T-cell (primary cell): ENCODE measurements at places on chromosomes 5 and 9. TPM values are rescaled to one million over a fixed set of nuclear protein-coding genes. Genes with fewer than 3 reads are reported as not detected.

CCL28 gene
- total RNA-seq: 14.9 TPM

DNA sequence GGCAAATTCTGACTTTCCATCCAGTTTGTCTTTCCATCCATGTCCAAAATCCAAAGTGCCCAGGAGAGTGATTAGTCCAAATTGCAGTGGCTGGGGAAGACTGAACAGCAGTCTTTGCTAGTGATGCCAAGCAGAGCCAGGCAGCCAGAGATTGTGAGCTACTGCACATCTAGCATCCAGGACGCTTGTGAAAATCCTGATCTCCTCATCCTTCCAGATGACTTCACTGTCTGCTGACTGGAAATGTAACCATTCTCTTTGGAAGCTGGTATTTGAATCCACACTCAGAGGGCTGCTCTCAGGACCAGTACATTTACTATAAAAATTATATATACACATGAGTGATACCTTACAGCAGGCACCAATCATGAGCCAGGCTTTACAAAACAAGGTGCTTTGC, 49.6 kb downstream of the MACROH2A1 start:
- peaks cover 12% of the 10 kb centered on the region for H3K36me3 ChIP-seq
- no peak for DNase-seq
- no peaks in the 10 kb centered on the region for H3K4me1 ChIP-seq
- no peak overlapping the region for H3K4me3 ChIP-seq
- H3K27ac ChIP-seq: no peak overlapping the region

GRCh38 chr9:114742947-114743346, 61.0 kb upstream of the TEX48 start:
- no peak overlapping the region for H3K27ac ChIP-seq
- H3K27me3 ChIP-seq: no peaks in the 10 kb centered on the region
- DNase-seq: no peak
- H3K36me3 ChIP-seq: no peaks in the 10 kb centered on the region
- no peak overlapping the region for H3K4me3 ChIP-seq

ADRB2 gene
- 7.2 TPM for total RNA-seq

NR4A3 gene
- 45.0 TPM for total RNA-seq

IL13 gene
- 0.38 TPM for total RNA-seq

GRCh38 chr9:93589688-93590087, 13.3 kb downstream of the PHF2 start:
- no peaks in the 10 kb centered on the region for H3K27me3 ChIP-seq
- H3K4me3 ChIP-seq: no peak overlapping the region
- DNase-seq: no peak
- H3K36me3 ChIP-seq: no peaks in the 10 kb centered on the region

PPP3R2 gene
- total RNA-seq: not detected

- no peaks in the 10 kb centered on the region for H3K4me1 ChIP-seq
- no peak overlapping the region for H3K27ac ChIP-seq
- DNase-seq: no peak
- no peak overlapping the region for H3K4me3 ChIP-seq
- no peaks in the 10 kb centered on the region for H3K36me3 ChIP-seq
Observed at GRCh38 chr5:81388169-81388568, 5.8 kb downstream of the ACOT12 start.

DNA sequence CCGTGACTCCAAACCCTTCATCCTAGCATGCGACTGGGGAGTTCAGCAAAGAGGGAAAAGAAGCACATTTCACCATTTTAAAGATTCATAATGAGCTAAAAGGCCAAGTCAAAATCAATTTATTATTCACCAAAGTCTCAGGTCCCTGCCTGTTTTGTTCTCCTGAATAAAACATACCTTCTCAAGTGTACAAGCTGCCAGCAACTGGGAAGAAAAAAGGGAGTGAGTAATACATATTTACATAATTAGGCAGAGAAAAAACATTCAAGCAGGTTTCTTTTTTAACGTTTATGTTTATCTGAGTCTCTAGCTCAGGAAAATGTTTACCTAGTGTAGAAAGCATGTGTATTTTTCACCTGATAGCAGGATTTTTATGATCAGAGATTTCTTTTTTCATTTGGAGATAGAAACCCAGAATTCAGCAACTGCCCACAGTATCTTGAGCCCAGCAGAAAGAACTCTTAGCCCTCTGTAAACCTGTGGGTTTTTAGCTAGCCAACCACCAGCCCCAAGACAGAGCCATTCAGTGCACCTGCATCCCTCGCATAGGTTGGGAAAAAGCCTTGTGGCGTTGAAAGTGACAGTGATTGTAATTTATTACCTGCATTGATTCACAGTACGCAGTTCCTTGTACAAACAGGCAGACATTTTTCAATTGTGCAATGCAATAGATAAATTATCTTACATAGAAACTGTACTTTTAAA, 117.9 kb upstream of the GRIA1 start:
- no peak overlapping the region for H3K27ac ChIP-seq
- no peaks in the 10 kb centered on the region for H3K36me3 ChIP-seq
- H3K27me3 ChIP-seq: no peaks in the 10 kb centered on the region
- no peaks in the 10 kb centered on the region for H3K4me1 ChIP-seq

- H3K27ac ChIP-seq: no peak overlapping the region
- no peak overlapping the region for H3K4me3 ChIP-seq
- no peaks in the 10 kb centered on the region for H3K36me3 ChIP-seq
- H3K4me1 ChIP-seq: no peaks in the 10 kb centered on the region
Observed at GRCh38 chr9:96665789-96666188, 10.7 kb upstream of the PRXL2C start.

DNA sequence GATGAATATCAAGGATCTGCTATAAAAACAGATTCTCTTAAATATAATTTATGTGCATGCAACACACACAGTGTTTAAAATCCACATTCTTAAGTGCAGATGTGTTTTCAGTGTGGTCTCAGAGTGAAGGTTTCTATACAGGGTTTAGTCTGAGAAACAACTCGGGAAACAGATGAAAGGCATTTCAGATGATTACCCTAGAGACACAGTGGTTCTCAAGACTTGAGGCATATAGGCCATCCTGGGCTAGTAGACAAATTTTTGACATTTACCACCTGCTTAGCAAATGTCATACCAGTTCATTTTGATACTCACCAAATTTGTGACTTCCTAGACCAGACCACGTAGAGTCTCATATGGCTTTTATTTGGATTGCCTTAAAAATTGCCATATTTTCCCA, 216.5 kb downstream of the ARL15 start:
- H3K36me3 ChIP-seq: no peaks in the 10 kb centered on the region
- no peaks in the 10 kb centered on the region for H3K4me1 ChIP-seq
- H3K4me3 ChIP-seq: no peak overlapping the region

DNA sequence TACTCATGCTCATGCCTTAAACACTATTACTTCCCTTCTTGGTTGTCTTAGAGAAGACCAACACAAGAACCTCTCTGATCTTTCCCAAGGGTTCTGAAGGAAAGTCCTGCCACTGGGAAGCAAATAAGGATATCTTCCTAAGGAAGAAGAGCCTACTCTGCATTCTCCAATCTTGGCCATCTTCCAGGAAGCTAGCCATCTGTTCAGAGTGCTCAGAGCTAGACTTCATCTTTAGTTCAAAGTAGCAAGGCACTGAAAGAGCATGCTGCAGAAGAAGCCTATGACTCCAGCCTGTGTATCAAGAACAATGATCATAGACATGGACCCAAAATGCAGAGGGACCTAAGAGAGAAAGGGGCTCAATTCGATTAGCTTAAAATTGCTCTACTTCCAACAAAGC, 114.7 kb downstream of the KIAA0825 start:
- H3K4me3 ChIP-seq: no peak overlapping the region
- no peaks in the 10 kb centered on the region for H3K27me3 ChIP-seq
- no peaks in the 10 kb centered on the region for H3K36me3 ChIP-seq
- H3K4me1 ChIP-seq: no peaks in the 10 kb centered on the region
- no peak for DNase-seq

DNA sequence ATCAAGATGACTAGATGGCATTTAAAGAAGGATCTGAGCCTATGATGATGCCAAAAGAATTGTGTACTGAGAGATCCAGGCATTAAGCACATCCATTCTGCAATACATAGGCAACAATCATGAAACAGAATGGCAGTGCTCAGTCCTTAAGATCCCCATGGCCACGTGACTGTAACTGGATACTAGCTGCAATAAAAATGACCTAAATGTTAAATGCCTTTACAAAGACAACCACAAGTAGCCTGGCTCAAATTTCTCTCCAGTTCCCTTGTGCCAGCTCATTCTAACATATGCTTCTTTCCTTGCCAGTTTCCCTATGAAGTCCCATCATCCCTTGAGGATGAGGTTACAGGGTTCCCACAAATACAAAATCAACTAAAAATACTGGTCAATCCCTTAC, 148.3 kb upstream of the GHR start:
- H3K36me3 ChIP-seq: no peaks in the 10 kb centered on the region
- no peak overlapping the region for H3K4me3 ChIP-seq
- no peak overlapping the region for H3K27ac ChIP-seq
- no peak for DNase-seq
- H3K4me1 ChIP-seq: no peaks in the 10 kb centered on the region
- no peaks in the 10 kb centered on the region for H3K27me3 ChIP-seq

NRG2 gene
- not detected for total RNA-seq

DNA sequence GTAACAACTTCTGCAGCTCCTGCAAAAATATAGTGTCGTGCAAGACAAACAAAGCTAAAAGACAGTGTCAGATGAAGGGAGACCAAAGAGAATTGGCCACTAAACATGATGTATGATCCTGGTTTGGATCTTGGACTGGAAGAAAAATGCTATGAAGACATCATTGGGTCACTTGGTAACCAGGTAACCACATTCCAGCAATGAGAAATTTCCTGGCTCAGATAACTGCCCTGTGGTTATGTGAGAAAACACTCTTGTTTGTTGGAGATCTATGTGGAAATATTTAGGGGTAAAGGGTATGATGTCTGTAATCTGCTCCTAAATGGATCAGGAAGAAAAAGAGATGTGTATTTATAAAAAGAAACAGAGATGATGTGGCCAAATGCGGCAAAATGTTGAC, 45.5 kb upstream of the ANKRD33B start:
- no peaks in the 10 kb centered on the region for H3K4me1 ChIP-seq
- peaks cover 17% of the 10 kb centered on the region for H3K27me3 ChIP-seq
- no peak overlapping the region for H3K4me3 ChIP-seq
- H3K36me3 ChIP-seq: no peaks in the 10 kb centered on the region
- H3K27ac ChIP-seq: no peak overlapping the region
- DNase-seq: no peak

DNA sequence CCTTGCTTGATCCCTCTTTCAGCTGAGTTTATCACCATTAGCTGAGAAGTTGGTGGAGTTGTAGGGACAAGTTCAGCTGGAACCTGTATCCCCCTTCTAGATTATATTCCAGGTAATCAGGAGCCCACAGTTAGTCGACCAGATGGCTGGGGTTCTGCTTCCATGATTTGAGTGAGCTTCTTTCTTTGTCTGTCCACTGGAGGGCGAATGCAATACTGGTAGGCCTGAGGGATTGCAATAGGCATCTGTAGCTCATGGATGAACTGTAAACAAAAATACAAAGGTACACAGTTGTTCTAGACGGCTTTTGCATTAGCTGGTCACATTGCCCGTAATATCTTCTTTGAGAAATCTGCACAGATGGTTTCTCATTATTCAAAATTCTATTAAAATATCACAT, 88.9 kb downstream of the PCSK5 start:
- DNase-seq: no peak
- no peaks in the 10 kb centered on the region for H3K27me3 ChIP-seq
- H3K27ac ChIP-seq: no peak overlapping the region
- no peaks in the 10 kb centered on the region for H3K36me3 ChIP-seq

GRCh38 chr5:138844812-138845513, 30.2 kb downstream of the LRRTM2 start:
- no peaks in the 10 kb centered on the region for H3K36me3 ChIP-seq
- DNase-seq: no peak
- no peak overlapping the region for H3K4me3 ChIP-seq
- no peaks in the 10 kb centered on the region for H3K4me1 ChIP-seq

- no peak overlapping the region for H3K4me3 ChIP-seq
- peak overlapping the region; percentile 83 for H3K27ac ChIP-seq
- H3K36me3 ChIP-seq: no peaks in the 10 kb centered on the region
- H3K27me3 ChIP-seq: no peaks in the 10 kb centered on the region
Observed at GRCh38 chr5:141608557-141608956, 10.2 kb downstream of the DIAPH1 start.

MVB12B gene
- total RNA-seq: 25.2 TPM

GRCh38 chr5:96335873-96336272, 97.2 kb downstream of the PCSK1 start:
- no peak overlapping the region for H3K4me3 ChIP-seq
- H3K4me1 ChIP-seq: no peaks in the 10 kb centered on the region
- no peak overlapping the region for H3K27ac ChIP-seq
- no peaks in the 10 kb centered on the region for H3K27me3 ChIP-seq
- H3K36me3 ChIP-seq: no peaks in the 10 kb centered on the region
- DNase-seq: no peak

GRCh38 chr5:104540448-104540847, 977.9 kb upstream of the NUDT12 start:
- no peak overlapping the region for H3K27ac ChIP-seq
- H3K27me3 ChIP-seq: no peaks in the 10 kb centered on the region
- no peaks in the 10 kb centered on the region for H3K4me1 ChIP-seq
- H3K36me3 ChIP-seq: no peaks in the 10 kb centered on the region

DNA sequence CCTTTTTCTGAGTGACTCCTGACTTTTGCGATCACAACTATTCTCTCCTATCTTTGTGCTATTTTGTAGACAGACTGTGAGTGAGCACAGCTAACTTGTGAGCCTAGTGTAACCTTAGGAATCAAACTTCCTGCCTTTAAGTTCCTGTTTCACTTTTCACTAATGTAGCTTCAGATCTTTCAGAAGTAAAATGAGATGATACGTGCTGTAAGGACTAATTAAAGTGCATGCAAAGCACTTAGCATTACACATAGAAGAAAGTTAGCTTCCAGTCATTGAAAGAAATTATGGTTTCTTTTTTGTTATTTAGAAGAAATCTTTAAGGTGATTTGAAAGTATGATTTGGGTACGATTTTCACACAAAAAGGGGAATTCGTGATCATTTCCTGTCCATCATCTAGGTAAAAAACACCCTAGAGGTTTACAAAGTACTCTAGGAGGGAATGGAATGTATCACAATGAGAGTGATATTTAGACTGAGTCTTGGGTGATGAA, 122.7 kb downstream of the ST8SIA4 start:
- H3K27ac ChIP-seq: peak overlapping the region; percentile 71
- DNase-seq: no peak
- no peaks in the 10 kb centered on the region for H3K27me3 ChIP-seq
- peaks cover 7% of the 10 kb centered on the region for H3K4me1 ChIP-seq
- H3K36me3 ChIP-seq: no peaks in the 10 kb centered on the region

CCDC171 gene
- total RNA-seq: 1.5 TPM

DNA sequence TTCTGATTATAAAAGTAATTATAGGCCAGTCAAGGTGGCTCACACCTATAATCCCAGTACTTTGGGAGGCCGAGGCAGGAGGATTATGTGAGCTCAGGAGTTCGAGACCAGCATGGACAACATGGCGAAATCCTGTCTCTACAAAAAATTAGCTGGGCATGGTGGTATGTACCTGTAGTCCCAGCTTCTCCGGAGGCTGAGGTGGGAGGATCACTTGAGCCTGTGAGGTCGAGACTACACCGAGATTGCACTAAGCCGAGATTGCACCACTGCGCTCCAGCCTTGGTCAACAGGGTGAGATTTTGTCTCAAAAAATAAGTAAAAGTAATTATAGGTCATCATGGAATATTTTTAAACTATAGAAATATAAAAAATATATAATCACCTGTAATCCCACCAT, 18.1 kb downstream of the IRF1 start:
- H3K27me3 ChIP-seq: no peaks in the 10 kb centered on the region
- peaks cover 97% of the 10 kb centered on the region for H3K4me1 ChIP-seq
